ENCODE measurements at places on chromosomes 3 and 15.
A peak's percentile ranks its signal among the peaks of the same experiment; 100 is the strongest.

GRCh38 chr3:135248213-135248612 is 453.2 kb downstream of the EPHB1 start:
- DNase-seq, result no peak

DNA sequence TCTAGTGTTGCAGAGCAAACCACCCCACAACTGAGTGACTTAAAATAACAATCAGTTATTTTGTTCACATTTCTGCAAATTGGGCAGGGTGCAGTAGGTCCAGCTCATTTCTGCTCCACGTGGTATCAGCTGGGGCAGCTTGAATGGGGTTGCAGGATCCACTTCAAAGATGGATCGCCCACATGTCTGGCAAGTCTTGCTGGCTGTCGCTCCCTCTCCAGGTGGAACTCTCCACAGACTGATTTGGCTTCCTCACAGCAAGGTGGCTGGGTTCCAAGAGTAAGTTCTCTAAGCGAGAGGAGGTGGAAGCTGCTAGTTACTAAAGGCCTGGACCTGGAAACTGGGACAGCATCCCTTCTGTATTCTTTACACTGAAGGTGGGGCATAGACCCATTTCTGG is 213.3 kb downstream of the SLC9A9 start:
- no peak for DNase-seq

DNA sequence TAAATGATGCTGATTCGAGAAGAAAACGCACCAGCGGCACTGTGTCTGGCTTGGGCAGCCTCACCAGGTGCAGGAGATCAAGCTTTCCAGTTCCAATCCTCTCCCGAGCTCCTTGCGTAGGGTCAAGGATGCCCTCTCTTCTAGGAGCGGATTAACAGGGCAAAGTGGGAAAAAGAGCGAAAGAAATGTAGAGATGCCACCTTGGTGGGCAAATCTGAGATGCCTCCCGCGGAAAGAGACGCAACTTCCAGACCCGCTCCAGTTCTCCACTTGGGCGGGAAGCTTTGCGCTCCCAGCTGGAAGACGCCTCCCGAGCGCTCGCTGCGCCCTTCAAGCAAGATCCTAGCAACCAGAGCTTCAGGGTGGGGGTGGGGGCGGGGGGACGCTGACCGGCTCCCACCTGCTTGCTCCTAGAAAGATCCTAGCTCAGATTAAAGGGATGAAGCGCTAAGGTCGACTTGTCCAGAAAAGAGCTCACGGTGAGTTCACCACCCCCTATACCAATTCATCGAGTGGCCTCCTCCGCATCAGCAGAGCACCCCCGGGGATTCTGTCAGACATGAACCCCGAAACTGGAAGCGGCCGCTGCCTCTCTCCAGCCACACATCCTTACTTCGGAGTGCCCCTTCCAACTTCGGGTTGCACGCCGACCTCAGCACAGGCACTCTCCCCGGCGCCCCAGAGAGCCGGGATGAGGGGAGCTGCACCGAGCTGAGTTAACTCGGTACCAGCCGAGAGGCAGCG is 769 bp downstream of the TAFA4 start:
- DNase-seq, result no peak

DNA sequence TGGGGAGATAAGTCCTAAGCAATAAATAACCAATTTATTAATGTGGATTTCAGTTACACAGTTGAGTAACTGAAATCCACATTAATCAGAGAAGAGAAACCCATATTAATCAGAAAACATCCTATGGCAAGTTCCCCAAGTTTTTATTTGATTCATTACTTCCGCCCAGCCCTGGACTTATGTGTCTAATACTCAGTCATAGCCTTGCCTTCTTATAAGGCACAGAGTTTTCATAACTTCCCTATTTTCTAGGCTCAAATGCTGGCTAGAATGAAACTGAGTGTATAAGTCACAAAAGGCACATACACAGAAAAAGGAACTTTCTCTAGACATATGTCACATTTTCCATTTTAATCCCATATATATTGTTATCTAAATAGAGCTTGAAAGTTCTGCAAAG is 28.8 kb downstream of the CD47 start:
- no peak for DNase-seq

DNA sequence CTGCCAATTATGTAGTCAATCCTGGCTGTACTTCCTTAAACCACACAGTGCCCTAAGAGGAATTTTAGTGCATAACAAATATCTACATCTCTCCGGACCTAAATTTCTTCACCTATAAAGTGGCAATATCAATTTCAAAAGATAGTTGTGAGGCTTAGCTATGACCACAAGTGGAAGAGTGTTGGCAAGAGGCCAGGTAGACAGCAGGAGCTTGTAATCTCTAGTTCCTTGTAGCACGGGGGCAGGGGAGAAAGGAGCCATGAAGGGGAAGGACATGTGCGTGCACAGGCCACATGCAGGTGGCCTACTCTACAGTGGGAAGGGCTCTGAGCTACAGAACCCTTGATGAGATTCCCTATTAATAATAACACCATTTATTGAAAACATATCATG is 269.7 kb downstream of the ABHD5 start:
- DNase-seq, result no peak

DNA sequence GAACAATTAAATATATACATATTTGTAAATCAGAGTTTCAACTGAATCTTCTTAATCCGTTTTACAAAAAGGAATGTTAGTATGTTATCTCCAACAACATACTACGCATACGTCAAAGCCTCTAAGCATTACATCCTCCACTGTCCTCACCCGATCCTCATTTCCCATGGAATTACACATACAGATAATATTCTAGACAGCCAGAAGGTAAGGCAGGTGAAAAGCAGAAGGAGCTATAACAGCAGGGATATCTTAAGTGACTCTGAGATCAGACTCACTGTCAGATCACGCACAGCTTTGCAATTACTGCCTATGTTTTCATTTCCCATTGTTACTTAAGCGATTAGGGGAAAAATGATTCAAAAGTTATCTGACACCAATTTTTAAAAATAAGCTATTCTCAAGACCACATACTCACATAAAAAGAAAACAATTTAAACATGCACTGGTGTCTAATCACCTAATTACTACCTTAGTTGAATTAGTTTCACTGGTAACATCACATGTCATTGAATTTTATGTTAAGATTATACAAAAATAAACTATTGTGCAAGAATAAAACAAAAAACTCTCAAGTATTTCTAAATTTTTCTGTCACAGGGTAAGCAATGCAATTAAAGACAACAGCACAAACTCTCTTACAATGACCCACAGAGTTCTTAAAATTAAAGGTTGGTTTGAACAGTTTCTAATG is 92.8 kb downstream of the TBL1XR1 start:
- DNase-seq, result no peak

DNA sequence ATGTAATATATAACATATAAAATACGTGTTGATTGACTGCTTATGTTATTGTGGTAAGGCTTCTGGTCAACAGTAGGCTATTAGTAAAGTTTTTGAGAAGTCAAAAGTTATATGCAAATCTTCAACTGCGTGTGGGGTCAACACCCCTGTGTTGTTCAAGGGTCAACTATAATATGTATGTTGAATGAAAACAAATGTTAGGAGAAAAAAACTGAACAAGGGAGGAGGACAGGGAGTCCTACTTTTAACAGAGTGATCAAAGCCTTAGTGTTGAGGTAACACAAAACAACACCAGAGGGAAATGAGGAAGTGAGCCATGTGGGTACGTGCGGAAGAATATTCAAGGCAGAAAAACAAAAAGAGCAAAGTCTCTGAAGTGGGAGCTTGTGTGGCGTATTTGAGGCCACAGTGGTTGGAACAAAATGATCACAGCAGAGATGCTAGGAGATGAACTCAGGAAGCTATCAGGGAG is 62.5 kb downstream of the SFMBT1 start:
- peak; percentile 42 for DNase-seq

GRCh38 chr3:149188494-149188893 is 33.1 kb downstream of the CP start:
- DNase-seq, result no peak

GRCh38 chr3:58117561-58118181 is 93.1 kb downstream of the DNASE1L3 start:
- DNase-seq, result no peak

- DNase-seq, result no peak
Observed at GRCh38 chr15:58552505-58553364, 120.9 kb downstream of the LIPC start.

DNA sequence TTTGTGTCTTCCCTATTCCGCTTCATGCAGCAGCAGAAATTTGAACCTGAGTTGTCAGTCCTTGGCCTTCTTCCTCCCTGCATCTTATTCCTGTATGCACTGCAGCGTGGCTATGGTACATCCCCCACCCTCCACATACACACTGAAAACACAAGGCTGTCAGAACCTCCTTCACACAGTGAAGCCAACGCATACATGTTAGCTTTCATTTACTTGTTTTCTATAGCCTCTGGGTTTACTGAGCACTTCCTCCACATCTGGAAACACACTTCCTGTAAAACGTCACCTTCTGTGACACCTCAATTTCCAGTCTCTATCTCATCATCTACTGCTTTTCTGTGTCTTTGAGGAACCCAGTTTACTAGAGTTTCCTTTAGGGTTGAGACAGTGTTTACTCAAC is 47.0 kb downstream of the SUSD5 start:
- DNase-seq, result no peak

- no peak for DNase-seq
Observed at GRCh38 chr3:10816019-10816862, at the start of gene SLC6A11. TSS of gene SLC6A11 (plus strand) at chr3:10816228. CDS start at chr3:10816266, 38 bp downstream.

GRCh38 chr3:189710620-189711402 is 79.6 kb downstream of the TP63 start:
- no peak for DNase-seq

DNA sequence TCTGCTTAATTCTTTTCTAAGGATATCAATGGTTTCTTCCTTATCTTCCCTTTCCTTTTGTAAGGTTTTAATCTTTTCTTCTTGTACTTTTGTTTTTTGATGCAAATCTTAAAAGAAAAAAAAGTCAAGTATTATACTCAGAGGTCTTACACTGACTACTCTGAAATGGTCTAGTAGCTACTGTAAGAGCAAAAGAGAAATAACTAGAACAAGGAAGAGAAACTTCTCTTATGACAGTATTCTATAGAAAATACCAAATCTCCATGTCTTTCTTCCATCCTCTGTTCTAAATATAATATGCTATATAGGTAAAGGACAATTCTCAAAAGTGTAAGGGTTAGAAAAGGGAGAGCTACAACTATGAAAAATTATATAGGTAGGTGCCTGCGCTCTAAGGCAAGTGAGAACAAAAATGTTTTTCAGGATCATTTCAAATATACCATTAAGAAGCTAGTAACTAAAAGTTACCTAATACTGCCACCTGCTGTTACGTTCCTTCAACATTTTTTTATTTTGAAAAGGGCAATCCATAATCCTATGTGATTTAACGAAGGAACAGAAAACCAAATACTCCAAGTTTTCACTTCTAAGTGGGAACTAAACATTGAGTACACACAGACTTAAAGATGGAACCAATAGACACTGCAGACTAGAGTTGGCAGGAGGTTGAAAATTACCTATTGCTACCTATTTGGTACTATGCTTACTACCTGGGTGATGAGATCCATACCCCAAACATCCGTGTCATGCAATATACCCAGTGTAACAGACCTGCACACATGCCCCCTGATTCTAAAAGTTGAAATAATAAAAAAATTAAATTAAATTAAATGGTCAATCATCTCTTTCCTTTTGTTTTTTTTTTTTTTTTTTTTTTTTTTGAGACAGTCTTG is 36.7 kb downstream of the CIP2A start:
- DNase-seq, result no peak
